Ureter (tissue), 1 donor: ENCODE measurements at places on chromosomes 2 and 18.

DNA sequence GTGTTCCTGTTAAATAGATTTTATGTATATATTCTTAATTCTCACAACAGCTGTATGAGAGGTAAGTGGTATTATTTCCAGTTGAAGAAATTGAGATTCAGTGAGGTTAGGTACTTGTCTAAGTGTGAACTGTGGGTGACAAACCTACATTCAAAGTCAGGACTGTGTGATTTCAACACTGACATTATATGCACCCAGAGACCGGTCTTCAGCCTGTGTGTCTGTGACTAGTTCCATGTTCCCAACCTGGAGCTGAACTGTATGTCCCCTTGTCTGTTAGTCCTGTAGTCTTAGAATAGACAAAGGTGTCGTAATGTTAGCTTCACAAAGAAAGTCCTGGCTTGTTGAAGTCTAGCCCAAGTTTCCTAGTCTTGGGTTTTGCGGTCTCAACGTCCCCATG is 17.4 kb downstream of the PLEKHB2 start:
- no peak for DNase-seq

- DNase-seq: no peak
These were observed 239.9 kb downstream of the PAX3 start for GRCh38 chr2:222058819-222059445.

DNA sequence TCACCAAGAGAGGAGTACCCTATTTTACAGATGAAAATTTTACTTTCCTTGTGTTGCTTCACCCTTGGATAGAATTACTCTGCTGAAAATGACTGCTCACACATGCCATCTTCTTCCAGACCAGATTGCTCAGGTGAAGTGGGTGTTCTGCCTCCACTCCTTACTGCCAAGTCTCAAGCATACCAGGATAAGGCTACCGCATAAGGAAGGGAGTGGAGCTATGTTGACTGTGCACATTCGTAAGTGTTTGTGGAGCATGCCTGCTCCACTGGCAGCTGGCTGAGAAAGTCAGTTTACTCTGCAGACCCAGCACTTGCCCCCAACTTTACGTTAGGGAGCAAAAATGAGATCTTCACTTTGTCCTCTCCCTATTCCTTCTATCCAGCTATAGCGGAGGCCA is 405.0 kb upstream of the DDX18 start:
- no peak for DNase-seq

- no peak for DNase-seq
These were observed 28.7 kb downstream of the PTCD3 start for GRCh38 chr2:86134709-86135108.

DNA sequence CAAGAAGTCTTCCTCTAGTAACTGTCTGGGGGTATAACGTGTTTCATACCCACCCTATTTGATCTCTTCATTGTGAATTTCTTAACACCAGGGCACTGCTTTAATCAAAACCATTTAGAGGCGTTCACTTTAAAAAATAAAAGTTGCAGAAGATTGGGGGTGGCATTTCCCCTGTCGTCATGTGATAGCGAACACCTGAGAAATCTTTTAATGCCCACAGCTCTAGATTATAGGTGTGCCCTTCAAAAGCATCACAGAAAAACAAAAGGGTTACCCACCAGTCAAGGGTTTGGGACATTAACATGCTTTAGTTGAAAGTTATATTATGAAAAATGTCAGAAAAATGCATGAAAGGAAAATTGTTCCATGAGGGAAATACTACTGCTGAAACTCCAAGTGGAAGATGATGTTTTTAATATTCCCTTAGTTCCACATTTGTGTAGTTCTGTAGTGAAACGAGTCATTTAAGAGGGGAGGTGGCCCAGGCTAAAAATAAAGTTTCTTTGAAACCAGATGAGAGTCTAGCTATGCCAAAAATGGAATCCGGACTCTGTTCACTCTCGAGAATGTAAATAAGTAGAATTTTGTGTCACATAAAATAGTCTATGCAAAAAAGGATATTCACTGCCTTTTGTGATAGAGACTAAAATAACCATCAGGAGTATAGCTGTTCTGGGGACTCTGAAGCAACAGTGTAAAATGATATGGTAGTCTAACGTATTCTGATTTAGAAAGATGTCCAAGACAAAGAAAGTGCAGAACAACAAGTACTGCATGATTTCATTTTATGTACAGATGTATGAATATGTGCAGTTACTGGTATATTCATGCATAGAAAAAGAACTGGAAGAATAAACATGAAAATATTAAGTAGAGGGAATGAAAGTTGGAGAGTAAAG is 95.3 kb downstream of the TMEM247 start:
- no peak for DNase-seq

DNA sequence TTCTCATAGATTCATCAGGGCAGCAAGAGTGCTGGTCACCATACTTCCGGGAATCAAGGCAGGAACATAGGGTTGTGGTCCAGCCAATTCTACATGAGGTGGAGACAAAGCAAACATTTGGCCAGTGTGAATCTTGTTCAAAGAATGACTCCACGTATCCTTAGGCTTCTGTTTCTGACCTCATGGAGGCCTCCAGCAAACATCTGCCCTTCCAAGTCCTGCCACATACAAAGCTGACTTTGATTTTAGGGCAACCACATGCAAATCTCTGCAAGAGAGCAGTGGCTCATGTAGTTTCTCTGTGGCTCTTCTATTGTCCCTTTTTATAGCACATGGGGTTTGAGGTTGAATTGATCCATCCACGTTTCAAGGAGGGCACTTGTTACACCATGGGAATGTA is 132.1 kb upstream of the MMADHC start:
- no peak for DNase-seq

DNA sequence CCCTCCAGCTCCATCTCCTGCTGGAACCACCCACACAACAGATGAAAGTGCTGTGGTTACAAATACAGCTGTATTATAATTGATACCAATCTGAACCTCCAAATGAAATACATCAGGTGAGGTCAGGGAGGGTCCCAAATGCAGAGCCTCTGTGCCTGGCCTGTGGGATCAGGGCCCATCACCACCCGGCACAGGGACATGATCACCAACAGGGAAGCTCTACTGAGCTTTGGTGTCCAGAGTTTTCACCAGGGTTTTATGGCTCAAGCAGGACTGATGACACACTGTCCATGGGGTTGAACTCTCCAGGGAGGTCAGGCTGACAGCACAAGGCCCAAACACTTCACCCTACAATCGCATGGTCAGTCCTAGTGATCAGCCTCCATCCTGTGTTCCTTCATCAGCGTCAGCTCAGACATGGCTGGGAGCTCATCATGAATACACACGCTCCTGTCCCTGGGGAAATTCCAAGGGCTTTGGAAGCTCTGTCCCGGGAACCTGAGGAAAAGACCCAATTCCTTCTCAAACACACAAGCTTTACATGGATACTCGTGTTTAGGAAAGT is 3.9 kb upstream of the PXDN start:
- DNase-seq: peak; percentile 19

DNA sequence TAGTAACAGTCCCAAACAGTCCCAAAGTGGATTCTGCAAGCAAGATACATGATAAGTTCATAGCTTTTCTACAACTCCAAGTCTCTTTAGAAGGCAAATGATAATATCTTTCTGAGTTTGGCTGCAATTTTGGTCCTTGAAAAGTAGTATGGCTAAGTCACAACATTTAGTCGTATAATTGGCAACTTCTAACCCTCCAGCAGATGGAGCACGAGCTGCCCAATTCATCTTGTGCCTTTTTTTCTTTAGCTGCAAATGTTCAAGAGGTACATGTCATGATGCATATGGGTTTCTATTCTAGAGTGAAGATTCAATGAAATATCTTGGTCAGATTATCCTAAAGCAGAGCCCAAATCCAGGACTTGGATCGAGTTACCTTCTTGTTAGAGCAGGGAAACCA is 127.0 kb upstream of the KLHL14 start:
- DNase-seq: no peak

- peak; percentile 58 for DNase-seq
These were observed 54.4 kb downstream of the STK39 start for GRCh38 chr2:168192839-168193616.

DNA sequence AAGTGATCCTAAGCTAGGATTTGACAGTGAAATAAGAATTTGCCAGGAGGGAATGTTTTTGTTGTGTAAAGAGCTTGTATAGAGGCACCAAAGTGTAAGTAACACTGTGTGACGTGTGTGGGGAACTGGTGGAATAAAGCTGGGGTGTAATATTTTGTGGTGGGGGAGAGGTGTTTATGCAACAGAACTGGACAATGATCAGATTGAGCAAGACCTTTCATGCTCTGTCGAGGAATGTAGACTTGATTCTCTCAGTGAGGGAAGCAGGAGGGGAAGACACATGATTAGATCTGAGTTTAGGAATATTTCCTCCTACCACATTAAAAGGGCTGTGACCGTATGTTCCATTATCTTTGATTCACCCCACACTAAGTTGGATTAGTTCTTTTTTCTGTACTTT is 43.6 kb downstream of the EFEMP1 start:
- no peak for DNase-seq
